ENCODE measurements at places on chromosomes 3 and 15. TPM values are rescaled to one million over a fixed set of nuclear protein-coding genes. Genes with fewer than 3 reads are reported as not detected.

Gene LSAMP
- not detected for total RNA-seq

DNA sequence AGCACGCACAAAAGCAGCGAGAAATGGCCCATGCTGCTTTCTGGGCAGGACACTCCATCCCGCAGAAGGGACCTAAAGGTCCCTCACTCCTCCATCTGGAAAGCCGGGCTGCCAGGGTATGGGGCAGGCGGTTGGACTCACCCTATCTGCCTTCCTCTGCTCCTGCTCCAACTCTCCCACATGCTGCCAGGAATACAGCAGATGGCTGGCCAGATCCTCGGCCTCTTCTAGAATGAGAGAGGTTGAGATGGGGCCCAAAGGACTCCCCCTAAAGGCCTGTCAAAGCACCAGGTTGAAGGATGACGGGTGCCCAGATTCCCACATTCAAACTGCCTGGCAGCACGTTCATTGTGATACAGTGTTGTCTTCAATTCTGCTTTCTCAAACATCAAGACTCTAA, 85.1 kb upstream of the C2CD4B start:
- DNase-seq, result no peak

DNA sequence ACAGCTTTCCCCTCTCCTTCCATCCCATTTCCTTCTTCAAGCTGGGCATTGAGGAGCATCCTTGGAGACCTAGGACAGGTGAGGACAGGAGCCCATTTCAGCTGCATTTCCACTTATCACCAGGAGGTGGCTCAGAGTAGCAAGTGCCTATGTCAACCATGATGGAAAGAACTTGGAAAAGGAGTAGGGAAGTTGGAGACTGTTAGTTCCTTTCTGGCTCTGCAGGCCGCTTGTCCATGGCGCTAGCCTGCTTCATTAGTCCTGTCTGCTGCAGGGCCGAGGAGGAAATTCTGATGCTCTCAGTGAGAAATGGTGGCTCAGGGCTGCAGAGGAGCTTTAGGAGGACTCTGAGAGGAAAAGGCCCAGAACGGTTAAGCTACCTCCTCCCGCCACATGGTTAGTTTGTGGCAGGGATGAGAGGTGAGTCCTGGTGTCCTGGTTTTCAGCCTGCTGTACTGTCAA, 7.0 kb upstream of the CD276 start:
- peak; percentile 86 for DNase-seq

DNA sequence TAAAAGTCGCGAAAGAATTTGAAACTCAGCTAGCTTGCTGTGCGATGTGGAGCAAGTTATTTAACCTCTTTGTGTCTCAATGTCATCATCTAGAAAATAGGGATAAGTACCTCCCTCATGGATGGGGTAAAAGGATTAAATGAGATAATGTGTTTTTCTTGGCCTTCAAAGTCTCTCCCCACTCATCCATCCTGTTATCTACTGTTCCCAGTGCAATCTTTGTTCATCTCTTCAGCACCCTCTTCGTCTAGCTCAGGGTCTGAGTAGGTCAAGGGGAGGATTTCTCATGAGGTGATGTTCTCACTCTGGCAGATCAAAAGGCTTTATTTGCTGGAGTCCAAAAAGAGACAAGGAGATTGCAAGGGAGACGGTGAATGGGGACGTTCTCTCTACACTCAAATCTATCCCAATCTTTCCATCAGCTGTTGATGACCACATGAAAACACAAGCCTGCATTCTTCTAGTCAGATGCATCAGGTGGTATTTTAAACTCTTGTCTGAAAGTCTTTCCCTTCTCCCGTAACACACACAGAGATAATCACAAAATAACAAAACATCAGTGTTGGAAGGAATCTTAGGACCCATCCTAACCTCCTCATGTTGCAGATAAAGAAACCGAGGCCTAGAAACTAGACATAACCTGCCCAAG, 1.3 kb downstream of the MESD start:
- DNase-seq, result no peak

GRCh38 chr15:73283366-73283962, 85.3 kb downstream of the HCN4 start:
- no peak for DNase-seq

GRCh38 chr15:101504373-101504772, 14.9 kb upstream of the PCSK6 start:
- no peak for DNase-seq

DNA sequence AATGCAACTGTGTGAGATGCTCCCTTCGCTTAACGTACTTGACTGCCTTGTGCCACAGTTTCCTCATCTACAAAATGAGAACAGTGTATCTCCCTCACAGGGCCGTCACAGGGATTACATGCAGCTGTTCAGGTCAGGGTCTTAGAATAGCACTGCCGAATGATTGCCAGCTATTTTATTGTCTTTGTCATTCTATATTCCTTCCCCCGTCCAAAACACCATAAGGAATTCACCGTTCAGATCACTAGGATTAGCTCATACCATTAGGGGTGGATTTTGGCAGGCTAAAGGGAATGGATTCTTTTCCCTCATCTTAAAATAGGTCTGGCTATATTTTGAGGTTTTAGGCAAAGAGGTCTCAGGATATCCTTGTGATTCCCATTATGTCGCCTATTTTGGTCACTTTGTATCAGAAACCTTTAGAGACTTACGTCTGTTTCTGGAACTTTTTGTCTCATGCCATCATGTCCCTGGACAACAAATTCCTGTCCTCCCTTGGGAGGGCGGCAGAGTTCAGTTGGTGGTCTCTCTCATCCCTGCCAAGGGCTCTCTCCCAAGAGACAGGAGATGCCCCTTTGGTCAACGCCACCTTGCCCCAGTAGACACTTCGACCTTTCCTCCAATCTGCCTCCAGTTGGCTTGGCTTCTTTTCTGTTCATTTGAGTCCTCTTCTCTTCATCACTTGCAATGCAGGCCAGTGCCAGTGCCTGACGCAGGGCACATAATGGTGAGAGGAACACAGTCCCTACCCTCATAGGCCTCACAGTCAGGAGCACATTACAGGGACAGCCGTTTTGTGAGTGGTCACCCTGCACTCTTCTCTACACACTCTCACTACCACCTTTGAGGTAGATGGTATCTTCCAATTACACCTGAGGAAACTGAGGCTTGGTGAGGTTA, 171.6 kb upstream of the BHLHE40 start:
- no peak for DNase-seq

- peak; percentile 53 for DNase-seq
Observed at GRCh38 chr3:170037463-170038433, at the start of gene GPR160. Gene GPR160, plus strand, starts transcription at chr3:170037995. Its CDS starts 45,978 bp downstream, at chr3:170083973.

DNA sequence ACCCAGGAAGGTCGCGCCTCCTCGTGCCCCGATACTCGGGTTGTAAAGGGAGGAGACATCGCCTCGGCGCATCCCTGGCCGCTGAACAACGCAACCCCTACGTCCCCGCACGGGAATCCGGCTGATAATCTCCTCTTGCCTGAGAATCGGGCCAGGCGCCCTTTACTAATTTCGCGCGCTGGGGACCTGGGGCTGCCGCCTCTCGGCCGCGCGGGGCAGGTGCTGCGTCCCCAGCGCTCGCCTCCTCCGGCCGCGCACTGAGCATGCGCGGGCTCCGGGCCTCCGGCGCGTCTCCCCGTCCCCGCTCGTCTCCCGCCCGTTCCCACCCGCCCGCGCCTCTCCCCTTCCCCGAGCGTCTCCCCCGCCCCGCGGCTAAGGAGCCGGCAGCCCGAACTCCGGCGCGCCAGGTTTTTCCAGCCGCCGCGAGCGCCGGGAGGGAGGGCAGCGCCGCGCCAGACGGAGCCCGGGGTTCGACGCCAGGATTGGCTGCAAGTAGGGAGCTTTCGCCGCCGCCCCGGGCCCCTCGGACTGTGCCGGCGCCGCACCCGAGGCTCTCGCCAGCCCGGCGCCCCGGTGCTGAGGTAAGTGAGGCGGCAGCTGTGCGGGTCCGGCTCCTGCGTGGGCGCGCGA, at the start of gene CNTN4:
Gene CNTN4 (plus strand): TSS at position 469 of the 630 bp plus-strand sequence.
- peak; percentile 38 for DNase-seq

- no peak for DNase-seq
Observed at GRCh38 chr3:171850960-171851659, 8.0 kb downstream of the TMEM212 start.

DNA sequence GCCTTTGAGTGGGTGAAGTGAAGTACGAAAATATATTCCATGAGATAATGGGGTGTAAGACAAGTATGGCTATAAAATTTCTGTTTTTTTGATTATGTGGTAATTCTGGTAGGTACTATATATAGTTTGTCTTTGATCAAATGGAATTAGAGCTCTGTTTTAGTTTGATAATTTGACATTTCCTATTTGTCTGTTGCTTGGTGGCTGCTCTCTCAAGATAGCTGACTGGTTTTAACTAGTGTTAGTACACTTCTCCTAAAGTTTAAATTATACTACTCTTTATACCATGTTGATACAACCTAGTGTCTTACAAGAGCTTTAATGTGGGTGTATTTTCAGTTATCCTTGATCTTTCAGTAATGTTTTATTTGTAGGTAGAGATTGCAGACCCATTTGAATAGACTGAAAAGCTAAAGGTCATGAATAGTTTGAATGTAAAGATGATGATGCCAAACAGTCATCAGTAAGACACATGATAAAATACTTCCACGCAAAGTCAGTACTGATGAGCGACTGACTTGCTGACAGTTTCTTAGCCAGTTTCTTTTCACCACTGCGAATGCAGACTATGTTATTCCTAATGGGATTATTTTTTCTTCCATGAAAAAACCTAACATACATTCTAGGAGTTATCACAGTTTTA, 15.2 kb downstream of the SACM1L start:
- DNase-seq, result no peak

DNA sequence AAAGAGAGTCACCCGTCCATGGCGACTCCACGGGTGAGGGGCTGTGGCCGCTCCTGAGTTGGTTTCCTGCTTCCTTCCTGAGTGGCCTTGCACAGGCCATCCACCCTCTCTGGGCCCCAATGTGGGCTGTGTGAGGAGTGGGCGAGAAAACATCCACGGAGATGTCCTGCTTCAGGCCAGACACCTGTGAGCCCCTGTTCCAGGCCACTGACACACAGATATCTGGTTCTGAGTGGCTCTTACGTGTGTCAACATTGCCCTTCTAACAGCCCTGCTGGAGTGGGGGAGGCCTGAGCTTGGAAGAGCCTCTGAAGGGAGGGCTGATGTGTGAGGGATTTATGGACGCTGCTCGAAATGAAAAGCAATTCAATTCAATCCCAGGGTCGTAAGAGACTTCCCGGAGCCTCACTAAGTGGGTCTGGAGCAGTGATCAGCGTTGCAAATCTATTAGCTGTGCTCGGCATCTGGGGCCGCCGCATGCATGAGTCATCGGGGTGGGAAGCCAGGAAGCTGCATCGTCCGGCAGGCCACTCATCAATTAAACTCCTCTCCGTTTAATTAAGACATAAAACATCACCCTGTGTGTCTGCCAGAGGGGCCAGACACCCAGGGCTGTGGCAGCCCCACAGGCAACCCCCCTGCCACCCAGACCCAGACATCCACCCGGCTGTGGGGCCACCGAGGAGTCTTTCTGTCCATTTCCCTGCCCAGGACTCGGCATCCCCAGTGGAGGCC, 20.0 kb upstream of the PRR23E start:
- peak; percentile 64 for DNase-seq

DNA sequence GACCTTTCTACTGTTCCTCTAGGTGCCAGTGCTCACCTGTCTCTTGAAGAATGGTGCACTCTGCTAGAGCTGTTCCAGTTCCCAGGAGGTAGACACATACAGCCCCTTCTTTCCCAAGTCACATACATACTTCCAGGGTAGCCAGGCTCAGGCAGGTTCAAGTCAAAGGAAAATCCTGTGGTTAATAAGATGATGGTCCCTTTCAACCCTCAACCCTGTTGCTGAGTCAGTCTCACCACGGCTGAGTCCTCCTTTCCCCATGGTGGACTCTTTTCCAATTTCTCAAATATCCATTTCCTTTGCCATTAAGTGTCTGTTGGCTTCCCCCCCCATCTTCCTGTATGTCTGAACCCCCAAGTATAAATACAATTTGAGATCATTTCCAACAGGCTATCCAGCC, 56.1 kb upstream of the ACAN start:
- DNase-seq, result no peak

DNA sequence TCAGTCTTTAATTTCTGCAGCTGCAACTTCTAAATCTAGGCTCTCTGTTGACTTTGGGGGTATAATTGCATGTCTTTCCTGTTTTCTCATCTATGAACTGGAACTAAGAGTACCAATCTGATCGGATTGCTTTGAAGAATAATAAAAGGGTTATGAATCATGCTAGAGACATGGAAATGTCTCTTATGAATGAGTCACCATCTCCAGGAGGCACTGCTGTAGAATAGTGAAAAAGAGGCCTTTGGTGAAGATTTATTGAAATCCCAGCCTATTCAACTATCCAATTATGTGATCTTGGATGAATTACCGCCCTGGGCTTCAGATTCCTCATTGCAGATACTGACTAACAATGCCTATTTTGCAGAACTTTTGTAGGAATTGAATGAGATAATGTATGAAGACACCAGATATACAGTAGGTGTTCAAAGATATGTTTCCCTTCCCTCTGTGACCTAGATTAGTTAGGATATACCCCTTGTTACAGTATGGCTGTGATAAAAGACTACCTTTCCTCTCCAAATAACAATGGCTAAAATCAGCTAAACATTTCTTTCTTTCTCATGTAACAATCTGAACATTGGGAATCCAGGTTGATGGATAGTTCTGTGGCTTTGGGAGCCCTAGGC, 11.5 kb upstream of the CMTM8 start:
- DNase-seq, result peak; percentile 70

Gene CASR
- not detected for total RNA-seq

- no peak for DNase-seq
Observed at GRCh38 chr3:23316924-23317323, 113.8 kb downstream of the UBE2E2 start.

Gene LNP1
- 0.44 TPM for total RNA-seq

DNA sequence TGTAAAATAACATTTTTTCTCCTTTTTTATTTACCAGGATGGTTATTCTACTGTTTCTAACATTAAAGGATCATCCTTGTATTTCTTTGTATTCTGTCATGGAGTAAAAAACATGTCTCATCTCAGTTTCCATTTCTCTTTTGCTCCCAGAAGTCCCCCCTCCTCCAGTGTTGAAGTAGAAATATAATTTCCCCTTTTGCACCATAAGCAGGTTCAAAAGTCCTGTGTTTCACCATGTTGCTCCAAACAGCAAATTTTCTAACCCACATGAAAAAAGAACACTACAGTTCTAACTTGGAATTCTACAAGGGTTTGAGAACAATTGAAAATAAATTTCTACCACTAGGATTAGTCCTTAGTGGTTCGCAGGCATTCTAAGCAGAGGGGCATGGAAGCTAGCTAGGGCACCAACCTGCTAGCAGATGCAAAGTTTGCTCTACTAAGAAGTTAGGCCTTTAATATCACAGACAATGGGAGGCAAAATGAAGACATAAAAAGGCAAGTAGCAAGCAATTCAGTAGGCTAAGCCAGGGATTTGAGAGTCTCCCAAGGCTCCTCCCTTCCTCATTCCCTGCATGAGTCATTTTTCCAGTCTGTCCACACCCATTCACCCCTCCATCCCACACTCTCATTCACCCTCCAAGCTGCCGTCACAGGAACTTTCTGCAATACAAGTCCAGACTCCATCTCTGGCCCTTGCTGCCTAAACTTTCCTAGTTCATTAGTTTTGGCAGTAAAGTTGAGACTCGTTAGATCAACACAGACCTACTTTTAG, 2.3 kb upstream of the MBNL1 start:
- DNase-seq, result peak; percentile 54

- no peak for DNase-seq
Observed at GRCh38 chr3:139916271-139916670, 18.7 kb upstream of the CLSTN2 start.
